ENCODE measurements at places on chromosomes 2 and 18.

DNA sequence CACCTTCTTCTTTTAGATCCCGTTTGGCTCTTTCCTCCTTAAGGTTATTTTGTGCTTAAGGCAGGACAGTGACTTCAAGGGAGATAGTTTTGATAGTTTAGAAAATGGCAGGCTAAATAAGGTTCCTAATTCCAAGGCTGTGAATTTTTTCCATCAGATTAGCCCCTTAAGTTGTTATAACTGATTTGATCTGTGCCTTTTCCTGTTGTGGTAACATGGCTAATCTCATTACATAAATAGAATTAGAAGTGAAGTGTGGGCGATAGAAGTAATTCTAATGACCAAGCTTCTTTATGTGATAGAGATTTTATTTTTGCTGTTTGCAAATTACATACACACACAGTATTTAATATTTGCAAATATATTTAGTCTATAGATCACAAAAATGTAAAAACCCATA is 102.0 kb downstream of the MYO1B start:
- no peak for DNase-seq

DNA sequence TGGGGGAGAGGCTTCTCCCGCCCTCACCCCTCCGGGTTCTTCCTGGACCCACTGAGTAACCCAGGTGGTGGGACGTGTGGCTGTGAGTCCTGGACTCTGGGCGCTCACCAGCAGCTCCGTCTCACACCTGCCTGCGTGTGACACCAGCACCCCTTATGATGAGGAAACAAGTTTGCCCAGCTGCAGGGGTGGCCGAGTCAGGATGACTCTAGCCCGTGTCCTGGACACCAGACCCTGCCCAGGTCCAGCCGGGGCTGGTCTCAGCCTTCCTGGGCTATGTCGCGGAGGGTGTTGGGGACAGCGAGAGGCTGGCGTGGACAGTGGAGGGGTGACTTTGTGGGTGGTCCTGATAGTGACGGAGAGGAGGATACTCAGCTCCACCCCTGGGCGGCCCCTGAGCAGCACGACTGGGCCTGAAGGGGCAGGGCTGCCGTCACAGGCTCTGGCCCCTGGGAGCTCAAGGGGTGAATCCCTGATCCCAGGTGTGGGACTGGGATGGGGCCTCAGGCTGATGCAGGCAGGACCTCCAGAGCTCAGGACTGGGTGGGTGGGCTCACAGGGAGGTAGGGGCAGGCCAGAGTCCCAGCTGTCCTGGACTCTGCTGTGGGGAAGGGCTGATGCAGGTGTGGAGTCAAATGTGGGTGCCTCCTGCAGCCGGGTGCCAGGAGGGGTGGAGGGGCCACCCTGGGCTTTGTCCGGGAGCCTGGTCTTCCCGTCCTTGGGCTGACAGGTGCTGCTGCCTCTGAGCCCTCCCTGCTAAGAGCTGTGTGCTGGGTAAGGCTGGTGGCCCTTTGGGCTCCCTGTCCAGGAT is 3.7 kb downstream of the GPR35 start:
- no peak for DNase-seq

GRCh38 chr2:47072018-47072691 is 83.0 kb downstream of the STPG4 start:
- no peak for DNase-seq

GRCh38 chr18:61031626-61032025 is 301.6 kb upstream of the CDH20 start:
- no peak for DNase-seq

- DNase-seq: no peak
Measured at GRCh38 chr2:218354850-218355443, 1.7 kb upstream of the CATIP start.

DNA sequence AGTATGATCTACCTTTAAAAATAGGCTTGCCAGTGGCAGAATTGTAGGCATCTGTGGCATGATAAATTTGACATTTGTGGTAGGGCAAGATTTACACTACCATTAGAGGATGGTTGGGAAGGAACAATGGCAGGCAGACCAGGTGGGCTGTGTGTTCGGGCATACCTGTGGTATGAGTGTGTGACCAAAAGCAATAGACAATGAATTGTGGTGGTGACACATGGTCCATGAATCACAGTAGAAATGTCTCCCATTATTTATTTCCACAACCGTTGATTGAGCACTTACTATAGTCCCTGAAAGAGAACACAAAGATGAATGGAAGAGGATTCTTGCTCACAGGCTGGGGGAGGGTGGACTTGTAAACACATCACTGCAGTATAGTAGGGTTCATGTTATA is 29.9 kb upstream of the RUFY4 start:
- no peak for DNase-seq

DNA sequence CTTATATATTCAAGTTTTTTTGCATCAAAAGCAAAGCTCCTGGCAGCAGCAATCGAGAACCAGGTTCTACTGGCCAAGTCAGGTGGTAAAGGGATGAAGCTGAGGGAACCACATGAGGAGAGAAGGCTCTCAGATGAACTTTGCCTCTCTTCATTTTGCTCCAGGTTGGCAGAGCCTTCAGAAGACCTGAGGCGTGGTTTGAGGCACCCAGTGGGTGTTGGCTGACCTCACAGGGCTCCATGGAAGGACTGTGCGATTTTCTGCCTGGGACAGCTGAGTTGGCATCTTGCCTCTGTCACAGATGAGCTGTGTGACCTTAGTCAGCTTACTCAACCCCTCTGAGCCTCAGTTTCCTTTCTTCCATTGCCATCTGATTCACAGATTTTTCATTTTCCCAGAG is 89.0 kb downstream of the INSIG2 start:
- DNase-seq: no peak

DNA sequence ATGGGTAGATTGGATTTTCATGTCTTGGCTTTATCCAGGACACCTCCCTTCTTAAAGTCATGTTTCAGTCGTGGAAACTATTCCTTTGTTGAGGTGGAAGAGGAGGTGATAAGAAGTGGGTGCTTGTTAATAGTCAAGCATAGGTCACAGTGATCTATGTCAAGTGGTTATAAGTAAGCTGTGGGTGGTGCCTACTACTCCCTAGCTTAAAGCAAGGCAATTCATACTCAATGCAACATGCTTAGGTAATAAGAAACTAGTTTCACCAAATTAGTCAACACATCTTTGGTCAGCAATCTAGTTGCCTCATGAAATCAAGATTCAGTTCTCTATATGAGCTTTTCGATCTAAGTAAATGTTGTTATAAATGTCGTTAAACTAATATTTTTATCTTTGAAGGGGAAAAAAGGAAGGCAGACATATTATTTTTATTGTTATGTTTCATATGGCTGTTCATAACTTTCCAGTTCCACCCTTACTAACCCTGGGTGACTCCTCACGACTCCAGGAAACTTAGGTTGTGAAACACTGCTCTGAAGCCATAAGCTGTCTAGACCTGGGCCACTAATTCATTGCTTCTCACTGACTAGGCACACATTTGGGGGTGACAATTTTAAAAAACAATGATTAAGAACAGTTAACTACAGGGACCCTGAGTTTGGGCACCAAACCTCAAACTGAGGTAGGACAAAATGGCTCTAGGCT is 5.8 kb upstream of the ABCB11 start:
- DNase-seq: no peak
